Left ventricle myocardium inferior (tissue), 1 donor: ENCODE measurements at places on chromosomes 7 and 10.

DNA sequence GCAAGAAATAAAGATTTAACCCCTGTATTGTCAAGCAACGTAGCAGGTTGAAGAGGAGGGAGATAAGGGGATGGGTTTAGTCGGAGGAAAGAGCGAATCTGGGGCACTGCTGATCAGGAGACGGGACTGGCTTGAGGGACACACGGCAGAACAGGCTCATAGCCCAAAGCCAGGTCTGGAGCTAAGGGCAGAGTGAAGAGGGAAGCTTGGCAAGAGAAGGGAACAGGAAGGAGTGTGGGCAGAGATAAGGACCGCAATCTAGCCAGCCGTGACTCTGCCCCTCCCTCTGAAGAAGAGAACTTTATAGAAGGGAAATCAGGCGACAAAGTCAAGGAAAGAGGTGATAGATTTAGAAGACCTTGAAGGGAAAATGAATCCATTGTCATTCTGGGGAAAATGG is 67.6 kb downstream of the CAV1 start:
- DNase-seq, result peak; percentile 21

GRCh38 chr7:148433521-148434180 is 156.9 kb upstream of the C7orf33 start:
- no peak for DNase-seq

GRCh38 chr10:1581189-1581588 is 156.1 kb downstream of the ADARB2 start:
- DNase-seq, result no peak

- DNase-seq, result peak; percentile 63
These were observed 983 bp downstream of the FZD8 start for GRCh38 chr10:35640951-35641675.

DNA sequence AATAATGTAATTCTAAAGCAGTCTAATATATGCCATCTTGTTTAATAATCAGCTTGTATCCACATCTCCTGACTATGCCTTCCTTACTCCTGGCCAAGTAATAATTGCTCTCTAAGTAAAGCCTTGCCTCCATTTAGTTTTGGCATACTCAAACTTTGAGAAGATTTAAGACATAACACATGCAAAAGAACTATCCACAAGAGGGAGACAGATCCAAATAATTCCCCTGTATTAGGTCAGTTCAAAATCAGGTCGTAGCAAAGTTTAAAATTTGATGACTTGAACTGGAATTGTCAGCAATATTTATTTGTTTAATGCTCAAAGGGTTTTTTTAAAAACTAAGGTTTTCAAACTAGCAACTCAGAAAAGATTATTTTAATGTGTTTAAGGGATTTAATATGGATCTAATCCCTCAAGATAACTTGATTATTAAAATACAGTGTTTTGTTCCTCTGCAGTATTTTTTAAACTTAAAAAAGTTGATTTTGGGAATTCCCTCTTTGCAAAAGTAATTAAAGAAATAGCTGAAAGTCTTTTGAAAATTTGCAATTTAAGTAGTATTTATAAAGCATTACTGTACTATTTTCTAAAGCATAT is 95.3 kb downstream of the HDAC9 start:
- no peak for DNase-seq

- DNase-seq, result peak; percentile 79
These were observed 175.8 kb downstream of the TNS3 start for GRCh38 chr7:47405921-47406800.
